ENCODE measurements at places on chromosomes 6 and 20. TPM values are rescaled to one million over a fixed set of nuclear protein-coding genes. Genes with fewer than 3 reads are reported as not detected.

Gene CBFA2T2
- 4.6 TPM for polyA plus RNA-seq

Gene PROKR2
- not detected for polyA plus RNA-seq

Gene MLN
- not detected for polyA plus RNA-seq

Gene SCAF8
- 12.8 TPM for polyA plus RNA-seq

Gene OR2B6
- not detected for polyA plus RNA-seq

Gene RBPJL
- polyA plus RNA-seq = not detected

Gene MRS2
- 36.2 TPM for polyA plus RNA-seq

Gene SLC26A8
- polyA plus RNA-seq = 0.08 TPM

DNA sequence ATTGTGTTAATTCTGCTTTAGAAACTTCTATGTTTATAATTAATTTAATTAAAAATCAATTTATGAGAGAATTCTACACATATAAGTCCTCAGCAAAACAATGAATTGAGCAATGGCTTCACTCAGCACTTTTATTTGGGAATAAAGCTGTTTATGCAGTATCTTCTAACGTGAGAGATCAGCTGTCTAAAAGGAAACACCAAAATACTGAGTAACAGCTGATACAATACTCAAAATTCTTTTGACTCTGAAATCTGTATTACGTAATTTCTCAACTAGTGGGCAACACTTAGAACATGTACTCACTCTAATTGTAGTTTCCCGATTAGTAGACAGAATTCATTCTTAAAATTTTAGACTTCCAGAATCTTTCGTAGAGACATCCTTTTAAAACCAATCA, 49.8 kb downstream of the MAP3K7 start:
- DNase-seq = no peak

DNA sequence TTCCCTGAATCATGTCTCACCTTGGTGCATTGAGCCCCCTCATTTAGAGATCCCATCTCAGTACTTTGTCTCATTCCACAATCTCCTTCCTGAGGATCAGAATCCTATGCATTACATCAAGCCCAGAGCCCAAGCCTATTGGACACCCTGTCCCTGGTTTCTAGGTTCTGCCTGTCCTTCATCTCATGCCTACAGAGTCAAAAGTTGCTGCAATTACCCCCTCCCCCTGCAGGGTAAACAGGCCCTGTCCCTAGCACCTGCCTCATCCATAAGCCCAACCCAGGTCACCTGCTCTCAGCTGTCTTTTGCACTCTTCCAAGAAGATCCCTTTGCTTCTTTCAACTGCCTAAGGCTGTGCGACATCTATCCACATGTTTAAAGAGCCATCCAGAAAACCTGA, 93.9 kb downstream of the SPTLC3 start:
- DNase-seq = no peak

DNA sequence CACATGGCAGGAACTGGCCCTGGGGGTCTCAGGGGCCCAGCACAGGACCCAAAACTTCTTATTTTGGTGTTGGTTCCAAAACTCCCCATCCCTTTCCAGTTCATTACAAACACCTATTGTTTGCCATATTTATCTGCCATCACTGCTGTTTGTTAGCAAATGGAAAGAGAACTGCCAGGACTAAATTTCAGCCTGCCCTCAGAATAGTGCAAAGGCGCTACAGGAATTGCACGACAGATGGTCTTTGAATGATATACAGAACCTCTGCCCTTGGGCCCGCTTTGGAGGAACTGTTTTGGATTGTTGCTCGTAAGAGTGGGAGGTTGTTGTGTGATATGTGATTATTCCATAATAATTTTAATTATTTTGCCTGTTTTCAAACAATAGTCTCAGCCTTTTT, 199.0 kb upstream of the FBXL4 start:
- DNase-seq = no peak

DNA sequence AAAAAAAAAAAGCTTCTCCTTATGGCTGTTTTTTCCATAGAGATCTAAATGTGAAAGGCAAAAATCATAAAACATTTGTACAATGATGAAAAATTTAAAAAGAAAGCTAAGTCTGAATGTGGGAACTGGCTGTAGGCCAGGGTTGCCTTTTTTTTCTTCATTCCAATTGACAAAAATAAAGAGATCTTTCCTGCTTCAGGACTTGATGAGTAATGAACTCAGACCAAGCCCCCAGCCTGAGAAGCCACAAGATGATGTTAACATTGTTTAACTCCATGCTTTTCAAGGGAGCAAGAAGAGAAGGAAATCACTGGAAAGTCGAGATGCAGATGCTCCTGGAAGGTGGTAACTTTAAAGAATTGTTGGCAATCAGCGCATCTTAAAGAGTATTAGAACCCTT, 41.4 kb downstream of the TRMT6 start:
- DNase-seq = no peak

GRCh38 chr6:166435574-166435973, 52.8 kb upstream of the MPC1 start:
- DNase-seq = no peak

DNA sequence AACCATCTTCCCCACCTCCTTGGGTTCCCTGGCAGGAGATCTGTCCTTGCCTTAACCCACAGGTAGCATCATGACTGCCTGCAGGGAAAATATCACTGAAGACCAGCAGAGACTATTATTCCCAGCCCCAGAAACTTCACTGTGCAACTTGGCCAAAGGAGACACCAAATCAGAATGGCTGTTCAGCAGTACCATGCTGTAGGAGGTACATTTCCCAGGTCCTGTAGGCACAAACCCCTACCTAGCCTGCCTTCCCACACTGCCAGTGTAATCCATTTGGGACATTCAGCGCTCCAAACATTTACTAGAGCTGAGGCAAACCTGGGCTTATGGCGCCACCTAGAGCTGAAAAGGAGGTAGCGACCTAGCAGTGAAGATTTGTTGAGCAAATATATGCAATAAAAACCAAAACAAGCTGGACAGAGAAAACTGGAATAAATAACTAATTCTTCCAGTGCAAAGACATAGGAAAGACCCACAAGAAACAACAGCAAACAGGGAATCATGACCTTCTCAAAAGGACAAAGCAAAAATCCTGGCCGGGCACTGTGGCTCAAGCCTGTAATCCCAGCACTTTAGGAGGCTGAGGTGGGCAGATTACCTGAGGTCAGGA, 60.3 kb downstream of the VTA1 start:
- no peak for DNase-seq

DNA sequence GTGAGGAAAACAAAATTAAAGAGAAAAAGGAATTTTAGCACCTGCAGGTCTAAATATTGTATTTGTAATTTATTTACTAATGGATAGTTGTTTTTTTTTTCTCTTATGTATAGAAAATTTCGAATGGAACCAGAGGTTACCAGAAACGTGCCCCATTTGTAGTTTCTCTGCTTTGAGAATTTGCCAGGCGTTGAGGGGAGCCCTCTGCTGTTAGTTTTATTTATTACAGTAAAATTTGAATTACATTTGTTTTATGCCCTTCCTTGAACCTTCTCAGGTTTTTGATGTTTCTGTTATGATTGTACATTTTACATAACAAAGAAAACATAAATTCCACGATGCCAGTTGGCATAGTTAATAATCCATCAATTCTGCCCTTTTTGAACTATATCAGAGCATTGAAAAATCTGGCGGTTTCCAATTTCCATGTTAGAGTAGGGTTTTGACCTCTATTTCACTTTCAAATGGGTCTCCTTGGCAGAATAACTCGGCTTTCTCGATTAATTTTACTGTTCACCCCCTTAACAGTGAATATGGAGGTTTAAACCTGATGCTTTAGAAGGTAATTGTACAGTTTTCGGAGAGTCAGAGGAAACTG, 35.1 kb upstream of the RFPL4B start:
- no peak for DNase-seq

DNA sequence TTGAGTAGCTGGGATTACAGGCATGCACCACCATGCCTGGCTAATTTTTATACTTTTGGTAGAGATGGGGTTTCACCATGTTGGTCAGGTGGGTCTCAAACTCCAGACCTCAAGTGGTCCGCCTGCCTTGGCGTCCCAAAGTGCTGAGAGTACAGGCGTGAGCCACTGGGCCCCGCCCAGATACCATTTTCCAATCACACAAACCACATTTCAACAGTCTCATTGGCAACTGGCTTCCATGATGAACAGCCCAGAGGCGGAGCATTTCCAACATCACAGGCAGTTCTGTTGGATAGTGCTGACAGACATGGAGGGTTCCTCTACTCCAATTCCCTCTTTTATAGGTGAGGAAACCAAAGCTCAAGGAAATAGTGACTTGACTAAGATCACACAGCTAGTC, 43.9 kb upstream of the PLCB4 start:
- DNase-seq = no peak

- no peak for DNase-seq
Measured at GRCh38 chr6:150930841-150931240, 65.3 kb downstream of the MTHFD1L start.

DNA sequence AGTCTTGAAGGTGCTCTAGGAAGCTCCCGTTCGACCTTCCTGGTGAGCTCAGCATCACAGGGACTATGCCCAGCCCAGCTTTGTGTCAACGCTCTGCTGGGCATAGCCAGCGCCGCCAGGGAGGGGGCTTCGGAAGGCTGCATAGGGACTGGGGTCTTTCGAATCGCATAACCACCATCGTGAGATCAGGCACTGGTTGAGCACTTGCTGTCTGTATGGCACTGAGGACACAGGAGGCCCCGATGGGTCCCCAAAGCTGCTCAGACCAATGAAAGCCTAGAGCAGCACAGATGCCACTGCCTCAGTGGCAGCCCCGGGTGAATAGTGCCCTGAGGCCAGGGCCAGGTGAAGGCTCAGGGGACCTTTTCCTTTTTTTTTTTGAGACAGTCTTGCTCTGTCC, 96.7 kb downstream of the TAF4 start:
- DNase-seq = no peak

GRCh38 chr6:86154852-86155251, 512.2 kb upstream of the SYNCRIP start:
- no peak for DNase-seq

Data from heart left ventricle (tissue), 16 donors.